ENCODE measurements at places on chromosomes 12 and 14.

DNA sequence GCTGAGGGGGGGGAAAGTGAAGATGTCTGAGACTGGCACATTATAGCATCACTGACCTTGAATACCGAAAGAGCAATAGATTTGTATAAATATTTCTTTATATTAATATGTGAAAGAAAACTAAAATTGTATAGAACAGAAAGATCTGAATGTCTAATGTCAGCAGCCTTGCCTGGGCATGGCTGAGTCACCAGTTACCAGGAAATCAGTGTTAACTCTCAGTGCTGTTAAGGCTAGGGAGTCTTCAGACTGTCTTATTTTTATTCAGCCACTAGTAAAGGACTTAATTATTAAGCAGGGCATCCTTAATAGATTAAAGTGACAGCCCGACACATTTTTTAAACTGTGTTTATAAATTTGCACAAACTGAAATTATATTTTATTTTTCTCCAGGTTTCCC is 122.9 kb upstream of the AEBP2 start:
- DNase-seq, result no peak

- DNase-seq, result no peak
These were observed 17.5 kb upstream of the NUDT14 start for GRCh38 chr14:105198588-105198987.

DNA sequence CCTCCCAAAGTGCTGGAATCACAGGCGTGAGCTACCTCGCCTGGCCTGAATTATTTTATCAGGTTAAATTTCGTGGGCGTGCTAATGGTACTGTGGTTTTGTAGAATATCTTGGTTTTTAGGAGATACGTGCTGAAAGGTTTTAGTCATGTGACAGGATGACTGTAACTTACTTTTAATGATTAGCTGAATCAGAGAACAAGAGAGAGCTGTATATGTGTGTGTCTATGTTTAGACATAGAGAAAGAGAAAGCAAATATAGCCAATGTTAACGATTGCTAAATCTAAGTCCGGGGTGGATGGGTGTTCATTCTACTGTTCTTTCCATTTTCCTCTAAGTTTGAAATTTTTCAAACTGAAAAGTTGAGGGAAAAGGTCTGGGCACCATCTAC is 9.2 kb upstream of the PNMA1 start:
- DNase-seq, result no peak

DNA sequence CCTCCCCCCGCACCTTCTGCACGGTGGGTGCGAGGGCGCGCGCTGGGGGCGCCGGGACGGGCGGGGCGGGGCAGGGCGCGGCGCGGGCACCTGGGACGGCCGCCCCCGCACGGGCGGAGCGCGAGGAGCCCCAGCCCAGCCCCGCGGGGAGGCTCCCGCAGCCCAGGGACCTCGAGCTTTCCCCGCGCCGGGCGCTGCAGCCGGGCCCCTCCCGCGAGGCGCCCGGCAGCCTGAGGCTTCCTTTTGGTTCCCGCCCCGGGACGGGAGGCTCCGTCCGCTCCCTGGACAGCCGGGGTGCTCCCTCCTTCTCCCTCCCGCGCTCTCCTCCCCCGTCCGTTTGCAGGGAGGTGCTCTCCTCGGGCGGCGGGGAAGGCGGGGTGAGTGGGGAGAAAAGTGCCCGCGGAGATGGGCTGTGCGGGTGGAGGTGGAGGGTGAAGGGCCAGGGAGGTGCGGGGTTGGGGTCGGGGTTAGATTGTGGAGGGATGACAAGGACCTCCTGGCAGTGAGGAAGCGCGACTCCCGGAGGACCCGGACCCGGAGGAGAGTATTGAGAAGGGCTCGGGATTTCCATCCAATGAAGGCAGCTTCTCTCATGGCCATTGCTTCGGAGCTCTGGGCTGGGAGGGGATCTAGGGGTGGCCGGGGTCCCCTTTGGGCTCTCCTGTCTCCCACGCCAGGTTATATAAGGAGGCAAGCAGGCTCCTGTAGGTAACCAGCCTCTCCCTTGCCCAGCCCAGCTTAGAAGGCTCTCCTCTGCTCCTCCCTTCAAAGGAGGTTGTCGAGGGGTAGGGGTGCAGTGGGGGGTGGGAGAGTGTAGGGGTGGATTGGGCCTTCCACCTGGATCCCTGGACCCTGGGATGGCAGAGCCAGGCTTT is 645 bp downstream of the JDP2 start:
- DNase-seq, result no peak

DNA sequence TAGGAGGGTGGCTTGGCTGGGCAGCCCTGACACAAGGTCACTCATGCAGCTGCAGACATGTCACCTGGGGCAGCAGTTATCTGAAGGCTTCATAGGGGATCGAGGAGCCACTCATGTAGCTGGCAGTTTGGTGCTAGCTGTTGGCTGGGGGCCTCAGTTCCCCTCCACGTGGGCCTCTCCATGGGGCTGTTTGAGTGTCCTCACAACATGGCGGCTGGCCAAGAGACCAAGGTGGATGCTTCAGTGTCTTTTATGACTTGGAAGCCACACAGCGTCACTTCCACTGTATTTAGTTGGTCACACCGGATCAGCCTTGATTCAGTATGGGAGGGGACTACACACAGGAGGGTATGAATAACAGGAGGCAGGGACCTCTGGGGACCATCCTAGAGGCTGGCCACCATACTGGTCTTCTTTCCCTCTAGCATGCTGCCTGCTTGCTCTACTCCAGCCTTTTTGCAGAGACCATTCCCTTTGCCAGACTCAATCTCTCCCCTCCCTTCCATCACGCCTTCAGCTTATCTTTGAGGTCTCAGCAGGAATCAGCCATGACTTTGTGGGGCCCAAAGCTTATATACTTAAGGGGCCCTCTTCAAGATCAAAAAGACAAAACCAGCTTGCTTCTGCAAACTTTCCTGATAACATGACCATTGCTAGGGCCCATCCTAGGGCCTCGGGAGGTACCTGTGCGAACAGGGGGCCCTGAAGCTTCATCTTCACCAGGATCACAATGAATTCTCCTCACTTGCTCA is 53.4 kb downstream of the RPH3A start:
- no peak for DNase-seq

GRCh38 chr14:58659061-58659460 is 21.3 kb downstream of the DACT1 start:
- DNase-seq, result no peak

DNA sequence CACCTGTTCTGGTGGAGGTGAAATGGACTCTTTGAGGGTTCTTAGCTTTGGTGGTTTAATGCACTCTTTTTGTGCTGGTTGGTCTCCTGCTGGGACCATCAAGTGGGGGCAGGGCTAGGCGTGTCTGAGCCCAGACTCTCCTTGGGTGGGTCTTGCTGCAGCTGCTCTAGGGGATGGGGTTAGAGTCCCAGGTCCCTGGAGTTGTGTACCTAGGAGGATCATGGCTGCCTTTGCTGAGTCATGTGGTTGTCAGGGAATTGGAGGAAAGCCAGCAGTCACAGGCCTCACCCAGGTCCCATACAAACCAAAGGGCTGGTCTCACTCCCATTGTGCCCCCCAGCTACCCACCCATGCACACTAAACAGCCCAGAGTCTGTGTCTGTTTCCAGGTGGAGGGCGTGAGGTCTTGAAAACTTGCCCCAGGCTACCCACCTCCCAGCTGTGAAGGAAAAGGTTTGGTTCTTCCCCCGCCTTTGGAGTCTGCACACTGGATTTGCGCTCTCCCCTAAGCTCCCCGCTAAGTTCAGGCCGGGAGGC is 387.7 kb downstream of the TMTC2 start:
- DNase-seq, result no peak

DNA sequence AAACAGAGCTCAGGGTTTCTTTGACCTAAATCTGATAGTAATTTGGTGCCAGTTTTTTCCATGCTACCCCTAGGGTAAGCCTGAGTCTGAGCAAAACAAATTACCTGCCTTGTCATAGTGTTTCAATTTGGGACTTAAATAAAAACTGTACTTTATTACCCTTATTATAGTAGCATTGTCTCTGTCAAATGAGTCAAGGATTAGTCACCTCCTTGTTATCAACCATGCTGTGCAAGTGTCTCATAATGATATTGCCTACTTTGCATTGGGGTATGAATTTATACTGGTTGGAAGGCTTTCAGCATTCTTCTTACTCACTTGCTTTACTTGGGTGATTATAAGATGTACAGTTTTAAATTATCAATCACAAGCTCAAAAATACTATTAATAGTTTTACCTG is 380.0 kb downstream of the LRFN5 start:
- DNase-seq, result no peak

- no peak for DNase-seq
These were observed 7.3 kb upstream of the ASIC1 start for GRCh38 chr12:50050119-50050385.

GRCh38 chr12:92418381-92418780 is 272.7 kb upstream of the BTG1 start:
- no peak for DNase-seq

GRCh38 chr12:92558806-92559205 is 144.0 kb upstream of the PLEKHG7 start:
- DNase-seq, result no peak

DNA sequence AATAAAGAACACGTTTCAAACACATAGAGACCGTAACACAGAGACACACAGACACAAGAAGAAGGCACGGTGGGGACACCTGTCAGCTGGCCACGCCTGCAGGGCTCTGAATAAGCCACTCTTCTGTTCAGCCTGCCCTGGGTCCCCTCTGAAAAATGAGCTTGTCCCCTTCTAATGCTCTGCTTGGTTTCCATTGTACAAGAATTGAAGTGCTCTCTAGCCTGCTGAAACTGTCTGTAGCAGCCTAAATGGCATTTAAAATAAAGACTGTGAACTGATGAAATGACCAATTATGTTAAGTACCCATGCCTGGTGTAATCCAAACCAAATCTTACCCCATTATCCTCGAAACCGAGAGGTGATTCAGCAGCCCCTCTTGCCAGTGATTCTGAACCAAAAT is 139.8 kb downstream of the FOXN3 start:
- DNase-seq, result no peak

DNA sequence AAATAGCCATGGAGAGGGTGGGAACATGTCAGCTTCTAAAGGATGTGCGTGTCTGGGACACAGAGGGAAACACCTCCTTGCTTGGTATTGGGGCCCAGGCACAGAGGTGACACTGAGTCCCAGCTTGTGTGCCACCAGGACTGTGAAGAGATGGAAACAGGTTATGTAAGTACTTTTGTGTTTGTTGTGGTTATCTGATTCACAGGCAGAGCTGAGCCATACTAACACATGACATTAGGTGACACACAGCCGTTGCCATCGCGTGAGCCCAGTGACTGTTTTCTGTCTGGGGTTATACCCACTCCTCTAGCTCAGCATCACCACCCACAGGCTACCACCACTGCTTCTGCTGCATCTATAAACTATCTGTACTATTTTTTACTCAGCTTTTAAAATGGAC is 12.1 kb upstream of the FLVCR2 start:
- DNase-seq, result peak; percentile 66

DNA sequence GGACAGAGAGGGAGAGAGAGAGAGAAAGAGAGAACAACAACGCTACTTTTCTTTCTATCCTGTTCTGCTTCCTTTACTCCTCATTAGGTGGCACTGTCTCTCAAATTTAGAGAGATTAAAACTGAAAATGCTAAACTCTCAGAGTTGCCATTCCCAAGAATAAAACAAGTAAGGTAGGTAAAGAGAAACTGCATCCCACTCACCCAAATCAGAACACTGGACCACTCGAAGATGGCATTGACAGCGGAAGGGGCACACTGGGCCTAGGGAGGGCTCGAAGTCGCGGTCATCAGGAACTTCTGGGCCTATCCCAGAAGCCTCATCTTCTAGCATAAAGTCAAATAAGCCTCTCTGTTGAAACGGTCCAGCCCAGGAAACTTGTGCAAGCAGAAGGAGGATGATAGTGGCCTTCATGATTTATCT is 4.5 kb downstream of the DCN start:
- DNase-seq, result no peak

DNA sequence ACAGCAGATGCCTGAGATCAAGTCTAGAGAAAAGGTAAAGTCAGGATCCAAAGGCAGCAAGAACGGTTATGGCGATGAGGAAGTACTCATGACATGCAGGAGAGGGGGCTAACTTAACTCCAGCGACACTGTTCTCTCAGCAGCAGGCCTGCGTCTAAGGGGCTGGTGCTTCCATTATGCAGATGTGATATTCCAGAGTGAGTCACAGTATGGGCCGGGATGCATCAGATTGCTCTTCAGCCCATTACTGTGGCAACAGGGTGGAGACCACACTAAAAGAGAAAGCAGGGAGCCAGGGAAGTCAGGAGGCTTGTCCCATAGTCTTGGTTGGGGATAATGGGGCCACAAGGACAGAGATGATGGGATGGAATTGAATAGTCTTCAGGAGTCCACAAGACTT is 151.8 kb upstream of the NTF3 start:
- no peak for DNase-seq

- DNase-seq, result no peak
These were observed 33.1 kb downstream of the C12orf42 start for GRCh38 chr12:103462675-103463074.

GRCh38 chr14:90381999-90382451 is 14.8 kb upstream of the CALM1 start:
- DNase-seq, result no peak

- DNase-seq, result no peak
These were observed 25.1 kb downstream of the ANKS1B start for GRCh38 chr12:99959549-99960170.

- DNase-seq, result no peak
These were observed 28.1 kb upstream of the CD9 start for GRCh38 chr12:6172086-6172485.

DNA sequence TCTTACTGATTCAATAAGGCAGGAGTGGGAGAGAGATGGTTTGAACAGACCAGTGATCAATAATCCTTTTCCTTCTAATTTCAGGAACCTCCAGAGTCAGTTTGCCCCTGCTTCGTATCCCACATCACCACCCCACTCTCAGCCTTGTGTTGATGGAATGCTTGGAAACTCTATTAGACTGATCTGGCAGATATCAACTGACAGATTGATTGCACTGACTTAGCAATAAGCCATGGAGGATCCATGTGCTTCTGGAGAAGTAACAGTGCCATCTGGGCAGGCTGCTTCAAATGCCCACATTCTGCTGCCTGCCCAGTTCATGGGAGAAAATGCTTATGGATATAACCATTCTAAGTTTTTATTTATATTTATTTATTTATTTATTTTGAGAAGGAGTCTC is 218.0 kb downstream of the SLC2A13 start:
- no peak for DNase-seq

DNA sequence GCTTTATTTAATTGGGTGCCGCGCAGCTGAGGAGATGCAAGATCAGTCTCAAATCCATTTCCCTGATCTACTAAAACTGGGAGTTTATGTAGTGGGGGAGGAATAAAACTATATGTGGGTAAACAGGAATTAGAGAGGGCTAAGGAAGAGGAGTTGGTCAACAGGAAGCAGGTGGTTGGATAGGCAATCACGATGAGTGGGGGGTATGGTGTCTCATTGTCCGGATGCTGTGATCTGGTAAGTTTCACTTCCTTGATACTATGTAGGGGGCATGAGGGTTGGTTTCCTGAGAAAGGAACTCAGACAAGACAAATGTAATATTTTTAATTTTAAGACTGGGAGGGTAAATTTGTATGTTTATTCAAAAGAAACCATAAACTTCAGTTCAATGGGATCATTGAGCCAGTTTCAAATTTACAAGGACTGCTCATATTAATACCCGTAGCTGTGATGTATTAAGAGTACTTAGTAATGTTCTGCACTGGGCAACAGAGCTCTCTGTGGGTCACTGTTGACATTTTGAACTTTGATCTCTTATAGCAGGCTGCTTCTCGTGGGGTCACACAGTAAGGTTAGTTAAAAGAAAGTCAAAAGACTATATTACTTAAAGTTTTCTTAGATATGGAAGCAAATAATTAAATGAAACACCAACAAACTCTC is 786.2 kb upstream of the FBXO33 start:
- DNase-seq, result no peak

GRCh38 chr12:47276253-47276620 is 196.5 kb upstream of the AMIGO2 start:
- DNase-seq, result no peak
